Putamen (tissue), 1 donor: ENCODE measurements at places on chromosomes 2 and 18.

DNA sequence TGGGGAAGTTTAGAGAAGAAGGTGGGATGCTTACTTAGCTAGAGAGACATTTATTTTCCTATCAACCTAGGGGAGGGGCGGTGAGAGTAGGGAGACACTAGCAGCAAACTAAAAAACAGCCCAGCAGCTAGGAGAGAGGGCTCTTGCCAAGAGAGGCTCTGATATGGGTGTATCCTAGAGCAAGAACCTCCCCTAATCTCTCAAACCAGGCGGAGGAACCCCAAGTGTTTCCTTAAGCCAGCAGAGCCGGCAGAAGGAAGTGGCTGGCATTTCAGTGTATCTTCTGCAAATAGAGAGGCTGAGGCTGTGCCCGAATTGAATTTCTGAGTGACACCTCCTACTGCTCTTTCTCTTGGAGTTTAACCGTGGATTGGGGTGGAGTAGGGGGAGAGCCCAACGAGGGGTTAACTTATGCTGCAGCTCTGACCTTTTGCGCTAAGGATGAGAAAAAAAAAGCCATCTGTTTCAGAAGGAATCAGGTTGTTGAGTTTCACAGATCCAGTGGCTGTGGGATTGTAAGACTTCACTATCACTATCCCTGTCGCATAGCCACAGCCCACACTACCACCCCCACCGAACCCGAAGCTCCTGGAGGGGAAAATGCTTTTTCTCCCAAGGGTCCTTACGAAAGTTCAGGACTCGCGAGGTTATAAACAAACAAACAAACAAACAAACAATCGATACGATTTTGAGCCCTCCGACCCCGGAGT lies 1.4 kb downstream of the ST8SIA5 start:
- DNase-seq = no peak

- DNase-seq = no peak
Measured at GRCh38 chr2:144526831-144527230, 6.9 kb upstream of the ZEB2 start.

DNA sequence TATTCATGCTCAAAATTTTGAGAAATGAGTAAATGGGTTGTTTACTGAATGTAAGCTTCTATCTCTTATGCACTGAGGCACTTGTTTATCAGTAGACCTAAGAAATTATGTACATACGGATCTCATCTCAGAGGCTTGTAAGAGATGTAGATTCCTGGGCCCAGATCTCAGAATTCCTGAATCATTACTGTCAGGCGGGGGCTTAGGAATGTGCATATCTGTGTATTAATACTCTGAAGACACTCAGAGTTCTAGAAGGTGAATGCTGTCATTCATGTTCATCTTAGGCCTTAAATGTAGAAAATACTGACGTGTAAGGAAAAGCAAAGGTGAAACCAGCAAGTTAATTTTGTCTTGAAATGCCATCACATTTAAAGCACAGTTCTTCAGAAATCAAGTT lies 169.6 kb downstream of the FMNL2 start:
- DNase-seq = no peak

- DNase-seq = no peak
Measured at GRCh38 chr2:152924722-152925121, 206.3 kb downstream of the ARL6IP6 start.
